ENCODE measurements at places on chromosomes 1 and 21.

DNA sequence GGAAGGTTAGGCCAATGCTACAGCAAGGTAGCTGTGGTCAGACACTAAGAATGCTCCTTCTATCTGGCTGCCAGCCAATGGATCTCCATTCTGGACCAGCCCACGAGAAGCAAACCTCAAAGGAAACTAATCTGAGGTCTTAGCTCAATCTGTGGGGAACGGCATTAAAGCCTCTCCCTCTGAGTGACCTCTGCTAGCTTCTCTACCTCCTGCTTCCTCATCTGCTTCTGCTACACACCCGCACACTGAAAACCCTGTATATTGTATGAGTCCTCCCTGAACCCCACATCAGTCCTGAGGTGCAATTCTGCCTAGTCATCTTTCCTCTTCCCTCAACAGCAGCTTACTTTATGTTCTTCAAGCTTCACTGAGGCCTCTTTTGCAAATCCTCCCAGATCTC, 6.9 kb upstream of the GALE start:
- ATAC-seq, result peak; percentile 24

DNA sequence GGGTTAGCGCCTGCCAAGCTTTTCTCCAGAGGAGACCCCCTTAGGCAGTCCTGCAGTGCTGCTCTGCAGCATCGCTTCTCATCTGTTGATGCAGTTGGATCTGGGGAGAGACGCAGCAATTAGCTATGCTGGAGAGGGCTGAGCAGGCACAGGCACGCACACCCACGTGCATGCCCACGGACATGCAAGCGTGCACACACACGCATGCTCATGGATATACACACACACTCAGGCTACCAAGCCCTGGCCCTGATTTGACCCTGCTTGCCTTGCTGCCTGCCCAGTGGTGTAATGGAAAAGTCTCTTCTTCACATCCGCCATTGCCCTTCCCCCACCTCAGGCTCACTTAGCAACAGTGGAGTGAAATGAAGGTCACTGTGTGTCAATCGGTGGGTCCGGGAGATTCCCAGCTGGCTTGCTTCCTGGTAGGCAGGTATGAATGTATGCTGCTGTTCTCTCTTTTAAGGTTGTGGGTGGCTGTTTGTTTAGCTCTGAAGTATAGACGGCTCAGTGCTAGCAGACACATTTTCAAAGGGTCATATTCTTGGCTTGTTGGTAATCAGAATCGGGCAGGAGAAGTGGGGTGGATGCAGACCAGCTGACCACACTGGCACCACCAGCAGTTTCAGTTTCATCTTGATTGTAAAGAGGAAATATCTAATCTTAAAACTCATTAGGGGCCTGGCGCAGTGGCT, 9.5 kb downstream of the ATP1B1 start:
- ATAC-seq, result peak; percentile 93

DNA sequence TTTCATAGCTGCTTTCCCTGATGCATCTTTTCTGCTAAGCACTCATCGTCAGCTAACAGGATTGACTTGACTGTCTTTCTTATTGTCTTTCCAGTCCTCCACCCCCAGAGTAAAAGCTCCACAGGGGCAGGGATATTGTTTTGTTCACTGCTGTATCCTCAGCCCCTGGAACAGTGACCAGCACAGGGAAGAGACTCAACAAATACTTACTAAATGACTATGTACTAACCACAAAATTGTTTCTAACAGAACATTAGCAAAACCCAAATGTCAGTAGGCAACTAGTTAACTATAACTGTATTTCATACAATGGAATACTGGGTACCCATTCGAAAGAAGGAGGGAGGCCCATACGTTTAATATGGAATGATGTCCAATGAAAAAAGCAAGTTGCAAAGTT, 53.0 kb downstream of the BCAR3 start:
- ATAC-seq, result no peak

DNA sequence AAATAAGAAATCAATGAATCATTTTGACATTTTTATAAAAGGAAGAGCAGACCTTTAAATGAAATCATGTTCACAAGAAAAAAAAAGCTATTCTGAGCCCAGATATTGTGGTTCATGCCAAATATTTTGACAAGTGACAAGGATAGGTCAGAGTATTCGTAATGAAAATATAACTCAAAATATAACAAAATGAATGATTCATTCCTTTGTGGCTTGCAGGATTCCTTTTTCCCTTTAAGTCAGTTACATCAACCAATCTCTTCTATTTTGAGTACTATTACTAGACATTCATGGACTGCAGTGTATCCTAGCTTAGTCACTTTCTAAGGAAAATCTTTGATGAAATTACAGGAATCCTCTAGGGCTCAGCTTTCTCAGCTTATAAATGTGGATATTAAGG, 188.7 kb downstream of the COL11A1 start:
- no peak for ATAC-seq

- no peak for ATAC-seq
Observed at GRCh38 chr1:30901798-30902581, 6.6 kb downstream of the SDC3 start.

DNA sequence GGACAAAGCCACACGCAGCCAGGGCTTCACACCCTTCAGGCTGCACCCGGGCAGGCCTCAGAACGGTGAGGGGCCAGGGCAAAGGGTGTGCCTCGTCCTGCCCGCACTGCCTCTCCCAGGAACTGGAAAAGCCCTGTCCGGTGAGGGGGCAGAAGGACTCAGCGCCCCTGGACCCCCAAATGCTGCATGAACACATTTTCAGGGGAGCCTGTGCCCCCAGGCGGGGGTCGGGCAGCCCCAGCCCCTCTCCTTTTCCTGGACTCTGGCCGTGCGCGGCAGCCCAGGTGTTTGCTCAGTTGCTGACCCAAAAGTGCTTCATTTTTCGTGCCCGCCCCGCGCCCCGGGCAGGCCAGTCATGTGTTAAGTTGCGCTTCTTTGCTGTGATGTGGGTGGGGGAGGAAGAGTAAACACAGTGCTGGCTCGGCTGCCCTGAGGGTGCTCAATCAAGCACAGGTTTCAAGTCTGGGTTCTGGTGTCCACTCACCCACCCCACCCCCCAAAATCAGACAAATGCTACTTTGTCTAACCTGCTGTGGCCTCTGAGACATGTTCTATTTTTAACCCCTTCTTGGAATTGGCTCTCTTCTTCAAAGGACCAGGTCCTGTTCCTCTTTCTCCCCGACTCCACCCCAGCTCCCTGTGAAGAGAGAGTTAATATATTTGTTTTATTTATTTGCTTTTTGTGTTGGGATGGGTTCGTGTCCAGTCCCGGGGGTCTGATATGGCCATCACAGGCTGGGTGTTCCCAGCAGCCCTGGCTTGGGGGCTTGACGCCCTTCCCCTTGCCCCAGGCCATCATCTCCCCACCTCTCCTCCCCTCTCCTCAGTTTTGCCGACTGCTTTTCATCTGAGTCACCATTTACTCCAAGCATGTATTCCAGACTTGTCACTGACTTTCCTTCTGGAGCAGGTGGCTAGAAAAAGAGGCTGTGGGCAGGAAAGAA, 8.1 kb downstream of the PSRC1 start:
- ATAC-seq, result peak; percentile 84

DNA sequence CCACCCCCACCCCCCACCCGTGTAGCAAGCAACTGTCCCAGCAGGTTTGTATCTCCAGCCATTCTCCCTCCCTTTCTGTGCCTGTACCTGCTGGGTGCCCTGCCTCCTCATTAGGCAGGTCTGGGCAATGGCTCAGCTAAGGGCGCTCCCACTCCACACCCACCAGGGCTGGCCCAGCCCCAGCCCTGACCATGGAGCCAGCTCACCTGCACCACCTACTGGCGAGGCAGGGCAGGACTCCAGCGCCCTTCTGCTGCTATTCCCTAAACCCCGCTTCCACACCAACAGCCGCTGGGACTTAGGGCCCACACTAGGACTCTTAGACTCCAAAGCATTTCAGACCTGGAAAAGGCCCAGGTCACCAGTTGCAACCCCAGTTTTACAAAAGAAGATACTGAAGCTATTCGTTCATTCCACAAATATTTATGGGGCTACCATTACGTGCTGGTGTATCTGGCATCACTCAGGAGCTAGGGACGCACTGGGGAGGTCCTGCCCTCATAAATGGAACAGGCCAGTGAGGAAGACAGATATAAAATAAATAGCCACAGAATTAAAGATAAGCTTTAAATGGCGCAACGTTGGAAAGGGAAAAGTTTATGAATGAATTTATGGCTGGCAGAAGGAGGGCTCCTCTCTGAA, 24.0 kb downstream of the PGLYRP3 start:
- peak; percentile 82 for ATAC-seq

- no peak for ATAC-seq
Observed at GRCh38 chr21:38995071-38995669, 188.1 kb downstream of the PSMG1 start.

- no peak for ATAC-seq
Observed at GRCh38 chr21:35641271-35642016, 418.9 kb downstream of the SETD4 start.

DNA sequence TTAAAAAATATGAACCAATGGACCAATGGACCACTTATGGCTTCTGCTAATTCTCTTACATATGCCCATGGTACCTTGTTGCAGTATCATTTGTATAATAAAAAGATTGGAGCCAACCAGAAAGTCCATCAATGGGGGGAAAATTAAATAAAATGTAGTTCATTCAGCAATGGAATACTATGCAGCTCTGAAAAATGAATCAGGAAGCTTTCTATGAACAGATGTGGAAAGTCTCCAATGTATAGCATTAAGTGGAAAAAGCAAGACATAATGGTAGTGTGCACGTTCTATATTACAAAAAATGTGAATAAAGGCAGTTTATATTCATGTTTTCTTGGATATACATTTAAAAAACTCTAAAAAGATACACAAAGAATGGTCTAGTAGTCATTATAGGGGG, 101.3 kb downstream of the KCNJ15 start:
- ATAC-seq, result no peak

- ATAC-seq, result peak; percentile 3
Observed at GRCh38 chr1:223203034-223203408, 60.0 kb upstream of the TLR5 start.

- ATAC-seq, result no peak
Observed at GRCh38 chr1:230495076-230495475, 68.9 kb upstream of the PGBD5 start.

- no peak for ATAC-seq
Observed at GRCh38 chr1:41642922-41643821, 158.7 kb upstream of the EDN2 start.

DNA sequence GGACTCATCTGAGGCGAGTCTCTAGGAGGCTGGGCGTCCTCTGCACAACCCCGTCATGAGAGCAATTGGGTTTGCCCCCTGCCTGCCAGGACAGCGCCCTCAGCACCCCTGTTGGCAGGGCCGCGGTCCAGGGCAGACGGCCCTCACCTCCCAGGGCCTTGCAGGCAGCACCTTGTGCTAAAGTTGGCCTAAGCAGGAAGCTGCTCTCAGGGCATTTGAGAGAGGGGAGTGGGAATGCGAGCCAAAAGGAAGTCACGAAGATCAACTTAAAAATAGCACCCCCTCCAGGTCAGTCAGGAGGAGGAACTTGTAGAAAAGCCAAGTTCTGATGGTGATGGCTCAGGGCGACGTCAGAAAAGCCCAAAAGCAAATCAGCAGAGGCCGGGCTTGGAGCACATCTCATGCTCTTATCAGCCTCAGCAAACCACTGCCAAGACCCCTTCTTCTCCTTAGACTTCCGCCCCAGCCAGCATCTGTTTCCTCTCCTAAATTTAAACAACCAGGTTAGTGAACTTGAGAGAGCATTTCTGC, 12.6 kb upstream of the ADORA3 start:
- ATAC-seq, result peak; percentile 66

- ATAC-seq, result peak; percentile 55
Observed at GRCh38 chr1:178308438-178308837, 188.3 kb downstream of the CLEC20A start.

DNA sequence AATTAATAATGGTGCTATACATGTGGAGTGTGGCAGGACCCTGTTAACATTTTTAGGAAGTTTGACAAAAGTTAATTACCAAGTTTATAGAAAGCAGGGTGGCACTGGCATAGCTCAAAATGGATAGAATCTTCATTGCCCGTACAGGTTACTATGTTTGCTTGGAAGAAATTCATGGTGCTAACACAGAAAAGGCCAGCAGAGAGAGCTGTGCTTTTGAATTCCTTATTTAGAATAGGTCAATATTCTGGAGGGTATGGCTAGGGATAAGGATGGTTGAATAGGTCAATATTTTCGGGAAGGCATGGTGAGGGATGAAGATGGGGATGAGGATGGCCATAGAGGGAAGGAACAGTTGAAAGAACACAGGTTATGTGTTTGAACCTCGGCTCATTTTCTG, 345.1 kb downstream of the LMO4 start:
- no peak for ATAC-seq

DNA sequence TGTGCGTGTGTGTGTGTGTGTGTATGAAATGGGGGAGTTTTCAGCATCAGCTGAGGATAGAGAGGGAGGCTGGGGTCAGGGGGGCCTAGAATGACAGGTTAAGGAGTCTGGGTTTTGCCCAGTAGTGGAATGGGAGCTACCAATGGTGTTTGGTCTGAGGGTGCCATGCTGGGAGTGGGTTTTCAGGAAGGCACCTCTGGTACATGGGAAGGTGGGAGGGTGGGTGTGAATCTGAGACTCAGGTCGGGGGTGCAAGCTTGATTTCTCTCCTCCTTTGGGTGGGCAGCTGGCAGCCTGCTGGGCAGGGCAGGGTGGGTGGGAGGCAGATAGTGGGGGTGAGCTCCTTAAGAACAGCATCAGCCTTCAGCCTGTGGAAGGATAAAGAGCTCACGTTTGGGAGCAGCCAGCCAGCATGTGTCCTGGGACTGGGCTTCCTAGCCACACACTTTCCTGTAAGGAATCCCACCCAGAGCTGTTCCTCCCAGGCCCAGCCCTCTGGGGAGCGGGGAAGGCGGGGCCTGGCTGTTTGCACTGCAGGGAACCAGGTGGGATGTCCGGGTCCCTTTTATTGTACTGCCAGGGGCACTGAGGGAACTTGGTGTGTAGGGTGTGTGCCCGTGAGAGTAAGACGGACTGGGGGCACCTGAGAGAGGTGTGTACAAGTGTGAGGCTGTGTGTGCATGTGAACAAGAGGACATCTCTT, 152.8 kb downstream of the FOXD2 start:
- no peak for ATAC-seq

DNA sequence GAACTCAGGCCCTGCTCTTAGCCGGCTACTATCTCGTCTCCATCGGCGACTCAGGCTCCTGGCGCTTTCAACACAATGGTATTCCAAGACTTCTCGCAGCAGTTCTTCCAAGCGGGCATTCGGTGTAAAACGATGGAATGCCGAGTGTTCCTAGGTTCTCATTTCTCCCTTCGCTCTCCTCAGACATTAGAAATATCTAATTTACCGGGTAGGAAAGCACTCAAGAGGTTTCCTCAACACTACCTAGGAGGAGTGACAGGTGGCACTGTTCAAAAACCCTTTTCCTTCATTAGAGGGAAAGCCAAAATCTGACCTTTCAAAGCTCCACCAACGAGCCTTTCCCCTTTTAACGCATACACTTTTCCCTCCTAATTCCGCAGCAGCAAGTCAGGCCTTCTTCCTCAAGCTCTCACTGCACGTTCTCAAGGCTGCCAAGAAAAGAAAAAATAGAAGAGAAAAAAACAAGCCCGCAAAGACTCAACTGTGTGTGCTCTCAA, 601 bp downstream of the UBE2G2 start:
- peak; percentile 50 for ATAC-seq

- no peak for ATAC-seq
Observed at GRCh38 chr1:208024406-208024805, 113.5 kb upstream of the CD34 start.

- peak; percentile 77 for ATAC-seq
Observed at GRCh38 chr21:33901412-33902288, 14.0 kb downstream of the ATP5PO start.

- no peak for ATAC-seq
Observed at GRCh38 chr1:218933513-218933912, 240.2 kb upstream of the LYPLAL1 start.

GRCh38 chr1:64900916-64901315, 65.4 kb downstream of the JAK1 start:
- ATAC-seq, result no peak

- ATAC-seq, result peak; percentile 88
Observed at GRCh38 chr1:156090840-156091188, 8.5 kb upstream of the MEX3A start.

Measured in esophagus mucosa (tissue), 1 donor.